Smooth muscle cell of the coronary artery (primary cell): ENCODE measurements at places on chromosomes 7 and 10. TPM values are rescaled to one million over a fixed set of nuclear protein-coding genes. Genes with fewer than 3 reads are reported as not detected.

Gene ACSM6
- total RNA-seq, result not detected in 2 replicates

Gene STOX1
- total RNA-seq, result under 0.01 and 0.12 TPM in 2 replicates

Gene TMEM196
- total RNA-seq, result not detected in 2 replicates

Gene TMEM176B
- 4.8 TPM in 1 of 2 replicates, not detected in the other for total RNA-seq

Gene LRRC27
- 8.2 and 9.2 TPM in 2 replicates for total RNA-seq

Gene PBLD
- 2.8 and 6.5 TPM in 2 replicates for total RNA-seq

Gene RNF32
- total RNA-seq, result 0.23 and 0.98 TPM in 2 replicates

Gene GLI3
- total RNA-seq, result 2.2 and 3.2 TPM in 2 replicates

Gene SAP25
- 0.08 TPM in 1 of 2 replicates, not detected in the other for total RNA-seq

Gene EBLN1
- not detected in 2 replicates for total RNA-seq

Gene MCU
- total RNA-seq, result 28.1 and 43.2 TPM in 2 replicates

Gene SP8
- total RNA-seq, result not detected in 2 replicates

Gene GPR22
- total RNA-seq, result not detected in 2 replicates

Gene SORCS3
- not detected in 2 replicates for total RNA-seq

Gene C10orf71
- total RNA-seq, result not detected in 2 replicates

Gene ASL
- total RNA-seq, result 35.6 and 61.6 TPM in 2 replicates

Gene FIGNL1
- 5.9 and 10.8 TPM in 2 replicates for total RNA-seq

Gene KCNIP2
- total RNA-seq, result 0.30 and 1.1 TPM in 2 replicates

Gene MMD2
- total RNA-seq, result not detected in 2 replicates

Gene MSMB
- not detected in 2 replicates for total RNA-seq
